ENCODE measurements at places on chromosomes 6 and 20.

DNA sequence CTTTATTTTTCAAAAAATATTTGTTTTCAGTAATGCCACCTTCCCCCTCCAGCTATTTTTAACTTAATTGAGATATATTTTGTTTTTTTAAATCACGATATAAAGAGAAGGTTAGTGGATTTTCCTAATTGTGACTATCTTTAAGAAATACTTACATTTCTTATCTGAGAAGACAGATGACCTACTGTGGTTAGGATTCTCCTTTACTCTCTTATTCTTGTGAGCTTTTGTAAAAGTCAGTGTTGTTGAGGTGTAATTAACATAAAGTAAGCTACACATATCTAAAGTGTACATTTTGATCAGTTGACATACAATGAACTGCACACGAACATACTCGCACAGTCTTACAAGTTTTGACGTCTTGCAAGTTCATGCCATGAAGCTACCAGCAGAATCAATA lies 144.7 kb downstream of the FARS2 start:
- no peak for DNase-seq

DNA sequence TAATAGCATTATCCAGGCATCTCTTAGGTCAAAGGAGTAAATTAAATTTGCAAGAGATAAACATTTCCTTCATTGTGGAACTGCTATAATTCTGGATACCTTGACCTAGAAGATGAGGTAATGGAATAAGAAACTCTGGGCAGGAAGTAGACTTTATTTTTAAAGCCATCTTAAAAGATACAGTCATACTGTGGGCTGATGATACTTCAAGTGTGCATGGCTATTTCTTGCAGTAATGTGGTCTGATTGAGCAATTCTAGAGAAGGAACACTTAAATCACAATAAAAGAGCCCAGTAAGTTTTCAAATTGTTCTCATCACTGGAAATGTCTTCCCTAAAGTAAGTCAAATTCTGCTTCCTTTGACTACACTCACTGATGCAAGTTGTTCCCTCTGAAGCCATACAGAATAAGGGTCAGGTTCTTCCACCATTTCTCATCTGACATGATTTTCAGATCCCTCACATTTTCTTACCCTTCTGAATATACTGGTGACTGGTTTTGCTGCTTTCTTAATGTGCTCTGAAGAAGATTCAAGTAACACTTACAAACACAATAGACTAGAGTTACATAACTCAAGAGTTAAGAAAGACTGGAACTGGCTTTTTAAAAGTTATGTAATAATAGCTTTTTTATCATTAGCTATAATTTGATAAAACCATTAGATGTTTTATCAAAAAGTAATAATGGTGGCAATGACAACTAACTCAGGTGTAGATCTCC lies 62.6 kb upstream of the TMEM244 start:
- DNase-seq, result peak; percentile 34

DNA sequence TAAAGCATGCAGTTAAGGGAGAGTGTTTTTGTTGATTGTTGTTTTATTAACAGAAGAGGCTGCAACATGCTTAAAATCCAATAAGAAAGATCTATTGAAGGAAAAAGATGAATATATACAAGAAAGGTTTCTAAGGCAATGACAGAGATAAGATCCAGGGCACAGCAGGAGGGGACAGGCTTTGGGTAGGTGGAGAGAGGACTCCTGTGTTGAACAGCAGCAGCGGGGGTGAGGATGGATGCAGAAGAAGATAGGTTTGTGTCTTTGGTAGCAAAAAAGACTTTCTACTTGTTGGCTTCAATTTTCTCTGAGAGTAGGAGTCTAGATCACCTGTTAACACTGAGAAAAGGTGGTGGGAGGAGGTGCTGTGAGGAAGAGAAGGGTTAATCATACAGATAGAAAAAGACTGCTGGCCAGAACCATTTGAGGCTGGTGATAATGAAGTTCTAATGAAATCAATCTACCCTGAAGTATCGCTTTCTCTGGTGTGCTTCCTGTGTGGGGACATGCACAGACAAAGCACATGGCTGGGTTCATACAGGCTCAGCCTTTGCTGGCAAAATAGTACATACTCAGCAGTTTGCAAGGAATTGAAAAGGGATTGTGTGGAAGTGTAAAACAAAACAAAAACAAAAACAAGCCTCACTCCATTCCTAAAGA lies 17.2 kb upstream of the DST start:
- DNase-seq, result no peak

GRCh38 chr20:29878281-29878741 lies 1379.2 kb upstream of the DEFB115 start:
- DNase-seq, result no peak

- no peak for DNase-seq
These were observed 45.5 kb downstream of the MRPL14 start for GRCh38 chr6:44081753-44082152.

DNA sequence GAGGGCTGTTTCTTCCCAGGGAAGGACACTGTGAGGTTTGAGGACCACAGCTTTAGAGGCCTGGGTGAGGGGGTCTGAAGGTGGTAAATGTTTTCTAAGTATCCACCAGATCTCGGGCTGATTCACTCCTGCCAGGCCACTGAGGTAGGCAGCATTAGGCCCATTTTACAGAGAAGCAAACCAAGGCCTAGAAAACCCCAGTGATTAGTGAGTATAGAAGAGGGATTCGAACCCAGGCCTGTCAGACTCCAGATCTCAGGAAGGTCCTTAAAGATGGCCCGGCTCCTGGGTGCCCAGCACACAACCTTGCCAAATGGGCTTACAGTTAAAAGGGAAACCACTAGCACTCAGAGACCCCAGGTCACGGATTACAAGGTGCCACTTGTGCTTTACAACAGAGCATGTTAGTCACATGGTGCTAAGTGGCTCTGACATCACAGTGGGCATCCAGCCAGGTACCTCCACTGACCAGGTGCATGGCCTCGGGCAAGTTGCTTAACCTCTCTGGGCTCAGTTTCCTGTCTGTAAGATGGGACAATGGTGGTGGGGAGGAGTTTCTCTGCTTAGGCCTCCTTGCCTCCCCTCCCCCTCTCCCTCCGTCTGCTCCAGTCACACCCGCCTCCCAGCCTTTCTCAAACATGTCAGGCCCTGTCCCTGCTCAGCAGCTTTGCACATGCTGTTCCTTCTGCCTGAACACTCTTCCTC lies 18.8 kb upstream of the SIRPA start:
- no peak for DNase-seq

GRCh38 chr20:59678288-59678687 lies 73.9 kb downstream of the PHACTR3 start:
- DNase-seq, result no peak

GRCh38 chr6:88295663-88296062 lies 129.5 kb upstream of the CNR1 start:
- DNase-seq, result no peak

DNA sequence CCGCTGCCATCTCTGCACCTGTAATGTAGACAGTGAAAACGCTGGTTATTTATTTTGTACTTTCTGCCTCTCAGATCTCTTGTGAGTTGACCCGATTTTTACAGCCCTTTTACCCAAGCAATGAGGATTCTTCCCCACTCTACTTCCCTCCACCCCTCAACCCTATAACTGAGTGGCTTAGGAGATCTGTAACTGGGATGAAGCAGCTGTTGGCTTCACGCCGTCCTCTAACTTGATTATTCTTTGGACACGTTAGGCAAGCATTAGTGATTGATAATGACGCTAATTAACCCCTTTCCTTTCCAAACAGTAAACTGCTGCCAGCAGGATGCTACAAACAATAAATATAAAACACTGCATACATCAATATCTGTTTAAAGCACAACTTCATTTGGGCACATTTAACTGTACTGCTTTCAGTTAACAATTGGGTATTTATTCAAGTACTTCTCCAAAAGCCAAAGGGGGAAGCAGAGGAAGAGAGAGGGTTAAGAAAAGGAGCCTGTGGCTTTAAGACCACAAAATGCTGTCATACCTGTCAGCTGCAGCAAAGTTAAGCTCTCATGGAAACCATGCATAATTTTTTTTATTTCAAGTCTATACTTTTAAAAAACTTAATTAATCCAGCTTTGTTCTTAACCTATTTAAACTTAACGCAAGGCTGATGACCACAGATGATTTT lies 21.2 kb downstream of the TFAP2A start:
- DNase-seq, result no peak

GRCh38 chr6:52551483-52552277 lies 25.2 kb downstream of the TRAM2 start:
- peak; percentile 81 for DNase-seq

GRCh38 chr6:106027758-106028157 lies 58.4 kb upstream of the PRDM1 start:
- DNase-seq, result no peak

DNA sequence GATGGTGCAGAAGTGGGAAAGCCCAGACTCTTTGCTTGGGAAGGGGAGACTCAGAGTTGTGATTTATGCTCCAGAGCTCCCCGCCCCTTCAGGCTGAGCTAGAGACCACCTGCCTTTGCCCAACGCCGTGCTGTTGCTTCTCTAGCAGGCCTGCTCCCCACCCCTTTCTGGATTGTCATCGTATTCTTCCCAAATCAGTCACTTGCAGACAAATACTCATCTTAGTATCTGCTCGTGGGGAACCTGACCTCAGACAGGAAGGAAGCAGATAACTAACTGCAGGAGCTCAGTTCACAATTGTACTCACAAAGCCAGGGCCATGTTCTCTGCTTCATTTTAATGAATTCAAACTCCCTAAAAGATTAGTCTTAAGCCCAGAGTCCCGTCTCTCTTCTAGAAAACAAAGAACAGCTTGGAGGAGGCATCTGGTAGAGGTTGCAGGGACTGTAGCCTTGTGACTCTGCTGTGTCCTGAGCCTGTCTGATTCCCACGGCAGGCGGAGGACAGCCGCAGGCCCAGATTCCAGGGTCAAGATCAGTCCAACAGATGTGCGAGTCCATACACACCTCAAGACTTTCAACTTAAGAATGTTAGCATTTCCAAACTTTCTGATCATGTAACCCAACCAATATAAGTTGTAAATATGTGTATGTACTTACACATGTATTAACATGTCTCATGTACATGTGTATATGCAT lies 57.2 kb upstream of the GGTLC1 start:
- no peak for DNase-seq

GRCh38 chr6:136347847-136348246 lies 58.2 kb upstream of the BCLAF1 start:
- DNase-seq, result no peak

GRCh38 chr20:32971703-32972161 lies 32.5 kb downstream of the SUN5 start:
- peak; percentile 9 for DNase-seq

DNA sequence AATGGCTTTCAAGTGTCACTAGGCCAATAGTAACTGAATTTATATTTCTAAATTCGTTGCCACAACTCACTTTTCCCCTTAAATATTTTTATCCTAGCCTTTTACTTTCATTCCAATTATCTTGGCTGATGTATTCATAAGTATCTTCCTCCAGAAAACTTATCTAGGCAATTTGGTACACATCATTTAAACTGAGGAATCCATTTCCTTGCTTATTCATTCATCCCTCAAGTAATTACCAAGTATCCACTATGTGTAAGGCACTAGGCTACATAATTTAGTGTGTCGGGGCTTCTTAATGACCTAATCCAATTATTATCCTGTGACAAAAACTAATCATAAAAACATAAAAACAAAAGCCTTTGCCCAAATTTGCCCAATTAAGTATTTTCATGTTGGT lies 258.3 kb upstream of the TCF21 start:
- DNase-seq, result no peak

Data from GM03348 (cell line).